ENCODE measurements at places on chromosomes 1 and 21.
A peak's percentile ranks its signal among the peaks of the same experiment; 100 is the strongest.

DNA sequence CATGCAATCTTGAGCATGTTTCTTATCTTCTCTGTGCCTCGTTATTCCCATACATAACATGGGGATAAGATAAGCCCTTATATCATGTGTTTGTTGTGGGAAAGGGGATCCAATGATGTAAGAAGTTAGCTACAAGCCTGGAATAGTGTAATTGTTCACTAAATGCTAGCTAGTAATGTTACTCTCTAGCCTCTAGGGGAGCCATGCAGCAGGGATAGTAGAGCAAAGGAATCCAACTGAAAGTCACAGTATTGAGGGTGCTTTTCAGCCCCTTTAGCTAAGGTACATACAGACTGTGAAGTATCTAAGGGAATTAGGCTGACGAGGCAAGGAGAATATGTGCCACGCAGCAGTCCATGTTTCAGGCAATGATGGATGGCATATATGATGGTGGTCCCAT, 46.9 kb downstream of the IL23R start:
- no peak for DNase-seq

- no peak for DNase-seq
These were observed 3.8 kb downstream of the TRABD2B start for GRCh38 chr1:47993416-47993740.

DNA sequence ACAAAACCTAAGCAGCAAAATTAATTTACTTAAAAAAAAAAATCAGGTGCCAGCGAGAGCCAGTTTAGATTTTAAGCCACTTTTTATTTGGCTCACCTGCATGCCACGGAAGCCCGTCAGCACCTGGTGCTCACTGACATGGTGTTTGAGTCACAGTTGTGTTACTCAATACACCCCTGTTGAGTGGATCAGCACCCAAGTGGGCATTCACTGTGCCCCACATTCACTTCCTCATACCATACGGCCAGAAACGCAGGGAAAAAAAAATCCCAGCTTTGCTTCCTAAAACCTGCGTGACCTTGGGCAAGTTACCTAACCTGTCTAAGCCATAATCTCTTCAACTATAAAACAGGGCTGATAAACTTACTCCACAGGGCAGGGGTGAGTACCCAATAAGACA, 42.8 kb upstream of the SIM2 start:
- DNase-seq, result no peak

GRCh38 chr1:32099426-32099825, 8.4 kb upstream of the KPNA6 start:
- no peak for DNase-seq

DNA sequence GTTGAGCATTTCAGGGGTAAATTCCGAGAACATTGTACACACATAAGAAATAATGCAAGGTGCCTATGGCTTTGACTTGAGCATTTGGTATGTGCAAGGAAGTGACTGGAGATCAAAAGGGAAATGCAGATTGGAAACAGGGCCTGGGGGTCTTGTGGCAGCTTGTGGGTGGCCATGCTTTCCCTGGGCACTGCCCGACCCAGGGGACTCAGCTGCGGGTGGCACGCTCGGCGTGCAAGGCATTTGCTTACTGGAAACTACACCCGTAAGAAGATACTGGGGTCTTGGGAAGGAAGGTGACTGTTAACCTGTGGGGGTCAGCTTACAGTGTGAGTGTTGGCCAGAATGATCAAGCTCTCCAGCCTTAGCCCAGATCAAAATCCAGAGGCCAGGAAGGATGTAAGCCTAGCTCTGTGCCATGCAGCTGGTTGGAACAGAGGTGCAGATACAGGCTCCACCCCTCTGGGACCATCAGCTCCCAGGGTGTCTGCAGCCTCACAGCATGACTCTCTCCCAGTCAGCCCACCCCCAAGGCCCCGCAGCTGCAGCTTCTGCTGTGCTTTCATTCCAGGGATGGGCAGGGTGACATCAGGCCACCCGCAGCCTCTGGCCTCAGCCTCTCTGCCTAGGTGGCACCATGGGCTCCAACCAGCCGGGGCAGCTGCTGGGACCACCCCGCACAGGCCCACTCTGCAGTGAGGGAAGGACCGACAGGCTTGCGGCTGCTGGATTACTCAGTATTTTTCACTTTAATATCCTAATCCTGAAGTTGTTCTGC, 55.1 kb downstream of the KIF26B start:
- no peak for DNase-seq

DNA sequence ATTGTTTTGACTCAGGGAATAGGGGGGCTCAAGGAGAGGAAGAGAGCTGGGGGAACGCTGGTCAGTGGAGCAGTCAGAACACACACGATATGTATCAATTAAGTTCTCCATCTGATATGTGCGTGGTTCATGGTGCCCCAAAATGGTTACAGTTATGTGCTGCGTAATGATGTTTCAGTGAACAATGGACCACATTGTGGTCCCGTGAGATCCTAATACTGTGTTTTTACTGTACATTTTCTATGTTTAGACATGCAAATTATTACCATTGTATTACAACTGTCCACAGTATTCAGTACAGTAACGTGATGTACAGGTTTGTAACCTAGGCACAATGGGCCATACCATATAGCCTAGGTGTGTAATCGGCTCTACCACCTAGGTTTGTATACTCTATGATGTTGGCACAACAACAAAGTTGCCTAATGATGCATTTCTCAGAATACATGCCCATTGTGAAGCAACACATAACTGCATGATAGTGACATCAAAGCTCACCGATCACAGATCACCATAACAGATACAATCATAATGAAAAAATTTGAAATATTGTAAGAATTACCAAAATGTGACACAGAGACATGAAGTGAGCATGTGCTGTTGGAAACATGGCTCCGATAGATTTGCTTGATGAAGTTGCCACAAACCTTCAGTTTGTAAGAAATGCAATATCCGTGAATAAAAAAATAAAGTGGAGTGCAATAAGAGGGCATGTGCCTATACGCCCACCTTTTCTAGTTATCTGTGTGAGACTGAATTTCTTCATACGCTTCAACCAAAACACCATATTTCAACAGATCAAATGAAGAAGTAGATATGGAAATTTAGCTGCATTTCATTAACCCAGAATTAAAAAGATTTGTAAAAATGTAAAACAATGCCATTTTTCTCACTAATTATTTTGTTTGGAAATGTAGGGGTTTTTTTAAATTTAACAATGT, 14.8 kb upstream of the TMEM54 start:
- DNase-seq, result no peak

- DNase-seq, result no peak
These were observed 48.5 kb downstream of the UTP25 start for GRCh38 chr1:209876078-209876800.

DNA sequence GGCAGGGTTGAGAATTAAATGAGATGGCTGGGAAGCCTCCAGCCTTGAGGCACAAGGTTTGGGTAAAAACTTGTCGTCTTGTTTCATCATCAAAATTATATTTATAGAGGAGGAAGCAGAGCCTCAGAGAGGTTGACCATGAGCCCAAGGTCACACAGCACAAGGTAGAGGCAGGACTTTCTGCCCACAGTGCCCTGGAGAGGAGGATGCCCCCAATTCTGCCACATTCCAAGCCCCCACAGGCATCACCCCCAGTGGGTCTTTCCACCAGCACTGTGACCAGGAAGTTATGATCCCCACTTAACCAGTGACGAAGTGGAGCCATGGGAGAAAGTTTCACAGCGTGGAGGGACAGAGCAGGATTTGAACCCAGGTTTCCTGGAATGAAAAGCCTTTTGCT, 400.0 kb downstream of the MATN1 start:
- DNase-seq, result no peak

- DNase-seq, result peak; percentile 46
These were observed 57.4 kb downstream of the OLIG1 start for GRCh38 chr21:33127154-33127867.

DNA sequence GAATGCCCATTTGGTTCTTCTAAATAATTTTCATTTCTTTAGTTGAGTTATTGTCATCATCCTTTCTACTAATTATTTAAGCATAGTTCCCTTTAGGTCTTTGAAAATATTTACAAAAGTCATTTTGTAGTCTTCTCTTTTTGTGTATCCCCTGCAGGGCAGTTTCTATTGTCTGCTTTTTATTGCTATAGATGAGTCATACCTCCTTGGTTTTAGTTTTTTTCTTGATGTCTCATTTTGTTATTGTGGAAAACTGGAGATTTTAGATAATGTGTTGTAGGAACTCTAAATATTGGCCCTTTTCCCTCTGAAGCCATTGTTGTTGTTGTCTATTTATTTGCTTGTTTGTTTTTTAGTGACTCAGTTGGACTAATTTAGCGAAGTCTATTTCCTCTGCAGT, 387.9 kb downstream of the NUF2 start:
- DNase-seq, result no peak

DNA sequence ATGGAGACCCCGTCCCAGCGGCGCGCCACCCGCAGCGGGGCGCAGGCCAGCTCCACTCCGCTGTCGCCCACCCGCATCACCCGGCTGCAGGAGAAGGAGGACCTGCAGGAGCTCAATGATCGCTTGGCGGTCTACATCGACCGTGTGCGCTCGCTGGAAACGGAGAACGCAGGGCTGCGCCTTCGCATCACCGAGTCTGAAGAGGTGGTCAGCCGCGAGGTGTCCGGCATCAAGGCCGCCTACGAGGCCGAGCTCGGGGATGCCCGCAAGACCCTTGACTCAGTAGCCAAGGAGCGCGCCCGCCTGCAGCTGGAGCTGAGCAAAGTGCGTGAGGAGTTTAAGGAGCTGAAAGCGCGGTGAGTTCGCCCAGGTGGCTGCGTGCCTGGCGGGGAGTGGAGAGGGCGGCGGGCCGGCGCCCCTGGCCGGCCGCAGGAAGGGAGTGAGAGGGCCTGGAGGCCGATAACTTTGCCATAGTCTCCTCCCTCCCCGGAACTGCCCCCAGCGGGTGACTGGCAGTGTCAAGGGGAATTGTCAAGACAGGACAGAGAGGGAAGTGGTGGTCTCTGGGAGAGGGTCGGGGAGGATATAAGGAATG, 505 bp downstream of the LMNA start:
- DNase-seq, result no peak

DNA sequence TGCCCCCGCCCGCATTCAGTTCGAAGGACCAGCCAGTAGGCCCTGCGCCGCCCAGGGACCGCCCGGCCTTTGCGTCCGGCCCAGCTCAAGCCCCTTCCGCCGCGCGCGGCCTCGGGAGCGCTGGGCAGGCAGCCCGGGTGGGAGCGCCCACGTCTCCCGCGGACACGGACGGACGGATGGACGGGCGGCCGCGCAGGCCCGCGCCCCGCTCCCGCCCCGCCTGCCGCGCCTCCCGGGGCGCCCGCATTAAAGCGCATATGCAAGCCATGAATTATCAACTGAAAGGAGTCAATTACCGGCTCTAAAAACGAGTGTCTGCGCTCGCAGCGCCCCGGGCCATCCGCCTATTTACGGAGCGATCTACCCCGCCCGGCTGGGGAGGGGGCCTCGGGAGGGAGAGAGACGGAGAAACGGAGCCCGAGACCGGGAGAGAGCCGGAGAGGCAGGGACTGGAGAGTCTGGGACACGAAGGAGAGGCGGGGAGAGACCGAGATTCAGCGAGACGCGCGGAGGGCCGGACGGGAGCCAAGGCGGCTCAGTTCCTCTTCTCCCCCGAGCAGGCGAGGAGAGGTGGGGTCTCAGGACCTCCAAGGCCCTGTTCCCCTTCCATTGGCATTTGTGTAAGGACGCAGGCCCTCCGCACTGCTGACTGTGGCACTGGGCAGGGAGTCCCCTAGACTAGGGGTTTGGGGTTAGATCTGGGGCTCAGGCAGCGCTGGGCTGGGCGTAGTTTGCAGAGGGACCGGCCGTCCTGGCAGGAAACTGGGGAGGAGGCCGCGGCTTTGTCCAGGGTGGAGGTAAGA, 41.3 kb upstream of the DMBX1 start:
- no peak for DNase-seq

DNA sequence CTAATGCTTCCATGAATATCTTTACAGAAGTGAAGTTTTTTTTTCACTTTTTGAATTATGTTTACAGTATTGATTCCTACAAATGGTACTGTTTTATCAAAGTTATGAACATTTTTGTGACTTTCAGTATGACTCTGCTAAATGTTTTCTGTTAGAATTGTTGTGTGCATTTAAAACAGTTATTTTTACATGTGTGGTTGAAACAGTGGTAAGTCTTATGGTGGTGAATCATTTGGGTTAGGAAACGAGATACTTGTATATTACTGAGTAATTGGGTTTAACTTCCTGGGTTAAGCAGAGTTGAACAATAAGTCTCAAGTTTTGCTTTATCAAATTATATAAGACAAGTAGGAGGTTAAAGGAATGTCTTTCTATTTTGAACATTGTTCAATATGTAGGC, 66.8 kb downstream of the VPS13D start:
- DNase-seq, result no peak

GRCh38 chr1:170461762-170462384, 70.1 kb upstream of the GORAB start:
- no peak for DNase-seq

GRCh38 chr1:101613546-101613945, 376.7 kb downstream of the S1PR1 start:
- no peak for DNase-seq

GRCh38 chr1:8382608-8383505, 64.9 kb downstream of the SLC45A1 start:
- no peak for DNase-seq

DNA sequence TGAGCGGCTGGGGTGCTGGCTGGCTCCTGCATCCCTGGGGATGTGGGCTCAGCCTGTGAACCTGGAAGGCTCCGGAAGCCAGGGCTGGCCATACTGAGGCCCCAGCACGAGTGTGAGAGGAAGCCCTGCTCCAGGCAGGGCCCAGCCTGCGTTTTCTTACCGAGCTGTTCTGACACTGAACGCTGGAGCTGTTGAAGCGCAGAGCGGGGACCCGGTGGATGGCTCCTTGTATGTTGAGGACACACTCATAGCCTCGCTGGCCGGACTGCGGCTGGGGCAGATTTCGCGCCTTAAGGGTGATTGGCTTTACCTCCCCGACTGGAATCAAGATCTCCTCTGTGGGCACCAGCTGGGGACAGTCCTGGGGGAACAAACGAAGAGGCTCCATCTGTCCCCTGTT, 160.0 kb downstream of the PLXNA2 start:
- DNase-seq, result no peak

- DNase-seq, result no peak
These were observed 58.4 kb downstream of the OVGP1 start for GRCh38 chr1:111369177-111369576.

DNA sequence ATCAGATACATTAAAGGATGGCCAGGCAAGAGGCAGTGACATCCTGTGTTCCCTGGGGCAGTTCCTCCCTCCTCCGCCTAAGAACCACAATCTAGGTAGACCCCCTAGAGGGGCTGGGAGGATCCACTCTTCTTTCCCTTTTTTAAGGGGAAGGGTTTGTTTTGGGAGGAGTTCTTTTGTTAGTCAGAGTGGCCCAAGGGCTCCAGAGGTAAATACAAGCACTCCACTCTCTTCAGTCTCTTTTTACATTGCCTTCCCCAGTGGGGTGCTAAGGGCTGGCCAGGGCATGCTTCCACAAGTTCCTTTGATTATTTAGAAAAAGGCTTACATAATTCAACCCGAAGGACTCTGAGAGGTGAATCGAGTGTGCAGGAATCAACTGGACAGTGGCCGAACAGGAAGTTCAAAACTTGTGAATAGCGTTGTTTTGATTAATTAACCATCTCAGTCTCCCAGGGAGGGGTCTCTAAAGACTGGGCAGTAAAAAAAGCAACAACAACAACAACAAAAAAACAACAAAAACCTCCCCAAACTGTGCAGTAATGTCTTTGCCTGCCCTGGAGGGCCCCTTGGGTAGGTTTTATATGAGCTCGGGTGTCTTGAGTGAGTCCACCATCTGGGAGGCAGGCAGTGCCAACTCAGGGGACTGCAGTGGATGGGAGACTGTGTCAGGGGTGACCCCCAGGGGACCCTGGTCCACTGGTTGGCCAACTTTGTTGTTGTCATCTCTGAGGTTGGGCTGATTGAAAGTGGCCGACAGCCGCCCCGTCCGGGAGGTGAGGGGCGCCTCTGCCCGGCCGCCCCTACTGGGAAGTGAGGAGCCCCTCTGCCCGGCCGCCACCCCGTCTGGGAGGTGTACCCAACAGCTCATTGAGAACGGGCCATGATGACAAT, 33.2 kb upstream of the ENO1 start:
- DNase-seq, result no peak

All from left renal cortex interstitium (tissue), 4 donors.